A172 (cell line): ENCODE measurements at places on chromosomes 2 and 18. TPM values are rescaled to one million over a fixed set of nuclear protein-coding genes. Genes with fewer than 3 reads are reported as not detected.

- DNase-seq, result no peak
These were observed 312.0 kb downstream of the CELF4 start for GRCh38 chr18:37253394-37254235.

DNA sequence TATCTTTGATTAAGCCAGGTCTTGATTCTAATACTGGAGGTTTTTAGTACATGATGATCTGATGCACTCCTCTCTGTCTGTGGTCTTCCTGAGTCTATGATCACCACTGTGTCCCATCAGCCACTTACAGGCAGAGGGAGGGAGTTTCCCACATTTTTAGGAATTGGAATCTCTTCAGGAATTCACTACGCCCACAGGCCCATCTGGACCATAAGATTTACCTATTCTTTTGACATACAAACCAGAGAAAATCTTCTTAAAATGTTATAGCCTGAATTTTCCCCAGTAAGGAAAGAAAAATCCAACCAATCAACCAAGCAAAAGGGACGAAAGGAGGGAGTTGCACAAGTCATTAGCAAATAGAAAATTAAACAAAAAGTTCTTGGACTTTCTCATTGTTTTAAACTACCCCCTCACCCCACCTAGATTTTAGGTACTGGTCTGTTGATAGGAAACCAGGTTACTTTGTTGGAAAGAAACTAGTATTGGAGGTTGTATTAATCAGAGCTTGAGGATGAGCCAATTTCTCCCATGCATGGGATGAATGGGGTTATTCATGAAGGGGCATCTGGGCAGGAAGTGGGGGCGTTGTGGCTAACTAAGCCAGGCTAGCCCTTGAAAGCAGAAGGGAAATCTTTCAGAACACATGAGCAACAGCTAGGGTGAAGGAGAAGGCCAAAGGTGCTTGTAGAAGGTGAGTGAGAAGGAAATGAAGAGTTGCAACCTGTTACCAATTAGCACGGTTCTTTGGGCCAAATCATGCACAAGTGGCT, 328.2 kb upstream of the MEX3C start:
- no peak for DNase-seq

GRCh38 chr2:184769686-184770085, 171.4 kb downstream of the ZNF804A start:
- DNase-seq, result no peak

- DNase-seq, result no peak
These were observed 923.7 kb downstream of the NRXN1 start for GRCh38 chr2:50108245-50108644.

DNA sequence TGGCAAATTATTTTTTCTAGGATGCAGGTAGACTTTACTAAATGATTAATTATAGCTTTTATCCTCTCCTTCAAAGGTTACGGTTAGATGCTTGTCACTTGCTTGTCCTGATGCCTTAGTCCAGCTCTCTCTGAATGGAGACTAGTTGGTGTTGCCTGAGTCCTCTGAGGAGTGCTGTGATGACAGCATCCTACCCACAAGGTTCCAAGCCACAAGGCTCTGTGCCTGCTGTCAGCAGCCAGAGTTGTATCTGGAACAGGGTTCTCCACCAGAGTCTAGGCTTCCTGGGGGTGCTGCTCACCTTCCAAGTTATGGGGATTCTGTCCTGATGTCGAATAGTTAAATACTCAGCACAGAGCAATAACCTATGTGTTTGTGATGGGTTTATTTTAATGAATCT, 125.7 kb downstream of the GALNT1 start:
- DNase-seq, result no peak

DNA sequence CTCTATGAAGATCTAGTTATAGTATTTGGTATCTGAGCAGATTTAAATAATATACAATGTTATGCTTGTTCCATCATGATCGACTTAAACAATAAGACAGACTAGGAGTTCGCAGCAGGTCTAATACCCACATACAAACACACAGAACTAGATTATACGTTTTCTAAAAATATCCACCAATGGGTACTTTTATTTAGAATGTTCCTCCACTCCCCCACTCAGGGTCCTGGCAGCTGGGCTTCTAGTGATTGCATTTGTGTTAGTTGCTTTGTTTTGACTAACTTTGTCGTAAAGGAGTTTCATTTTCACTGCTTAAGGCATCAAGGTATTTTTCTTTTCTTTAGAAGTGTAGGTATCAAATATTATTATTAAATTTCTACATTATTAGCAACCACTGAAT, 91.4 kb downstream of the RPRM start:
- no peak for DNase-seq

DNA sequence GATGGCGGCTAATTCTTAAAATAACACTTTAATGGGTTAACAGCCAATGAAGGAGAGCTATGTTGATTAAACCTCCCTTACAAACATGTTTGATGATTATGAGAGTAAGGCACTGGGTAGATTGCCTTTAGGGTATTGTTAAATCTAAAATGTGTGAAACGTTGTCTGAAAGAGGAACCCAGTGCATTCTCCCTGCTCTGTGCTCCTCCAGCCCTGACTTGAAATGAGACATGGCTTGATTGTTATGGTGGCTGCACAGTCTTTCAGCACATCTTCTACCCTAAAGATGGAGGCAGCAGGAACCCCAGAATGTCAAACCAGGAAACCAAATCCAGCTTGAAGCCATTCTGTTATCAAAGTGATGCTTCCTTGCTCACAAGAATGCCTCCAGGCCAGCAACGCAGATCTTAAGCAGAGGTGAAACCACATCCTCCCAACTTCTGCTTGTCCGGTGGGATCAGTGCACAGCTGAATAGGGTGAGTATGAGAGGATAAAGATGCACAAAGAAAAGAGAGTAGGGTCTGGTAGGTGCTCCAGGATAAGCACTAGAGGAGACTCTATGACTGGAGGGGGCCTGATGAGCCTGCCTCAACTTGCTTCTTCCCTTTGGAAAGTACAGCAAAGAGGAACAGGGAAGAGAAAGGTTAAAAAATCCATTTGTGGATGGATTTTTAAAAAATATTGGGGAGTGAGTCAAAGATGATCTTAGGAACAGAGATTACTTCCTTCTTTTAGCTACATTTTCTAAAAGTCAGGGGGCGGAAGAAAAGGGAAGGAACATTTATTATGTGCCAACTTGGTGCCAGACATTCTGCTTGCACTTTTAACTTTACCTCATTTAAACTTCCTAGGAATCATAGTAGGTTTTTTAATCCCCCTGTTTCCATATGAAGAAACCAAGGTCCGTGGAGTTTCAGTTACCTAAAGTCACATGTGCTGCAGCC, 523.0 kb downstream of the TXNL1 start:
- no peak for DNase-seq

The ALKAL2 gene
- not detected in 2 replicates for total RNA-seq
